ENCODE measurements at places on chromosomes 4 and X. TPM values are rescaled to one million over a fixed set of nuclear protein-coding genes. Genes with fewer than 3 reads are reported as not detected.

DNA sequence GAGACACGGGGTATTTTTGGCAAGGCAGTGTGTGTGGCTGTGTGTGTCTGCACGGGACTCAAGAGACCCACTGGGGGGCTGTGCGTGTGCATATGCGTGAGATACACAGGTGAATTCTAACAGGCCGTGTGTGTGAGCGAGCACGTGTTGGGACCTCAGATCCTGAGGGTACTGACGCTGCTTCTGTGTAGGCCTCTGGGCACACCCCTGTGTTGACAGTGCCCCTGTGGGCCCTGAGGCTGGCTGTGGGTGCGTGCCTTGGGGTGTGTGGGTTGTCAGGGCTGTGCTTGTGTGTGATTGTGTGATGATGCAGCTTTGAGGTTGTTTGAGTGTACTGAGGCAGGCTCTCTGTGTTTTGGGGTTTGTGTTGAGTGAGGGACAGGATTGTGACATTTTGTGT lies 13.9 kb downstream of the FOXP3 start:
- no peak for DNase-seq

DNA sequence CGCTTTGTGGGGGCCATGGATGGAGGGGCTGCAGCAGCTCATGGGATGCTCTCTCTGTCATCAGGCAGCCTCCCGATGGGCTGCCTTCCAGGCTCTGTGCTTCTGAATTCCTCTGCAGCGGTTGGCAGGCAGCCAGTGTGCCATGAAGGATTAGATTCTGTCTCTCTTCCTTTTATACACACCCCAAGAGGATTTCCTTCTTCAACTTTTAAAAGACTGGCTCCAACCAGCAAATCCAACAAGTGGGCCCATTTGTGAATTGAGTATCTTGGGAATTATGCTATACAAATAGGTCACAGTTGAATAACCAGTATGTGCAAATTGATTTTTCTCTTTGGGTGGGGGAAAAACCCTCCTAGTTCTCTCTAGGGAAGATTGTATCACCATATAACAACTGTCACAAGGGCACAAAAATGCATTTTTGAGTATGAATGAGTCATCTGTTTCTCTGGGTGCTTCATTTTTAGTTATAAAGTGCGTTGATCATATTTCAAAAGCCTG lies 96.8 kb upstream of the FAT1 start:
- DNase-seq: peak; percentile 58

GRCh38 chr4:70712150-70712549 lies 9.6 kb upstream of the RUFY3 start:
- DNase-seq: no peak

Gene MAGEA2B
- total RNA-seq: 16.1 TPM

Gene SMIM10
- total RNA-seq: 5.8 TPM

All from RPMI7951 (cell line).